ENCODE measurements at places on chromosomes 7 and 10. TPM values are rescaled to one million over a fixed set of nuclear protein-coding genes. Genes with fewer than 3 reads are reported as not detected.

GRCh38 chr10:74669210-74669609 is 157.2 kb upstream of the KAT6B start:
- no peak for DNase-seq
- no peak overlapping the region for H3K4me3 ChIP-seq
- H3K36me3 ChIP-seq = peaks cover 12% of the 10 kb centered on the region
- no peaks in the 10 kb centered on the region for H3K4me1 ChIP-seq
- H3K27me3 ChIP-seq = no peaks in the 10 kb centered on the region
- H3K27ac ChIP-seq = no peak overlapping the region

DNA sequence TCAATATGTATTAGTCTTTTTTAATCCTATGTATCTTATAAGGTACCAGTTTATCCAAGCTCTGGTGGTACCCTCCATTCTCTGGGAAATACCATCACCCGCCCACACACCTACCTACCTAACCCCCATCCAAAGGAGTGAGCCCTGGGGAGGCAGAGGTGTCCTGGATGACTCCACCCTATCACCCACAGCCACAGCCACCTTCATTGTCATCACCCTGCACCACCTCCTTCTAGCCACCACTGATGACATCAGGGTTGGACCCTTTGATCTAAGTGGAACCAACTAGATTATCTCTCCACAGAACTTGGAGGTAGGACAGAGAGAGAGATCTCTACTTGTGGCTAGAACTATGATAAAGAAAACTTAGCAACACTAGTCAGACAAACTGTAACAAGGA is 259.4 kb downstream of the PARD3 start:
- H3K27me3 ChIP-seq = no peaks in the 10 kb centered on the region
- no peaks in the 10 kb centered on the region for H3K4me1 ChIP-seq
- no peak overlapping the region for H3K4me3 ChIP-seq
- no peak overlapping the region for H3K27ac ChIP-seq
- H3K36me3 ChIP-seq = no peaks in the 10 kb centered on the region
- no peak for DNase-seq

DNA sequence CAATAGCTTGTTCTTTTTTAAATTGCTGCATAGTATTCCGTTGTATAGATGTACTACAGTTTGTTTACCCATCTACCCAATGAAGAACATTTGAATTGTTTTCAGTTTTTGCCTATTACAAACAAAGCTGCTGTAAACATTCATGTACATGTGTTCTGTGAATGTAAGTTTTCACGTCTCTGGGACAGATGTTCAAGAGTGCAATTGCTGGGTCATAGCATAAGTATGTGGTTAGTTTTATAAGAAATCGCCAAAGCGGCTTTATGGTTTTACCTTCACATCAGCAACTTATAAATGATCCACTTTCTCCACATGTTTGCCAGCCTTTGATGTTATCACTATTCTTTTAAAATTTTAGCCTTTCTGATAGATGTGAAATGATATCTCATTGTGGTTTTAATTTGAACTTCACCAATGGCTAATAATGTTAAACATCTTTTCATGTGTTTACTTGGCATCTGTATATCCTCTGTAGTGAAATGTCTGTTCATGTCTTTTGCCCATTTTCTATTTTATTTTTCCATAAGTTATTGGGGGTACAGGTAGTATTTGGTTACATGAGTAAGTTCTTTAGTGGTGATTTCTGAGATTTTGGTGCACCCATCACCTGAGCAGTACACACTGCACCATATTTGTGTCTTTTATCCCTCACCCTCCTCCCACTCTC is 73.5 kb downstream of the TBXAS1 start:
- H3K4me1 ChIP-seq = no peaks in the 10 kb centered on the region
- no peak overlapping the region for H3K27ac ChIP-seq
- no peak overlapping the region for H3K4me3 ChIP-seq
- no peaks in the 10 kb centered on the region for H3K27me3 ChIP-seq
- H3K36me3 ChIP-seq = no peaks in the 10 kb centered on the region

DNA sequence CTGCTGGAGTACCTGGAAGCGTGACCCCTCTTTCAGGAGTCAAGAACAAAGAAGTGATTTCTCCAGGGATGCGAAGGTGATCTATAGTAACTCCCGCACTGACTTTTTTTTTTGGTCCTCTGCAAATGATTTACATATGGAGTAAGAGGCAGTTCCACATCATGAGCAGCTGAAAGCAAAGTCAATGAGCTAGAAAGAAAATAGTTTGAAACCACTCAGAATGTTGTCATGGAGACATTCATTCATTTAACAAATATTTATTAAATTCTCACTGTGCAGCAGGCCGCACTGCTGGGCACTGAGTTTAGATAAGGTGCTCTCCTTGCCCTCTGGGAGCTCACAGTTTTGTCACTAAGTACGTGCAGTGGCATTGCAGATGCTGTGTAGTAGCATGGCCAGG is 206.7 kb downstream of the CAMK1D start:
- peaks cover 4% of the 10 kb centered on the region for H3K36me3 ChIP-seq
- H3K27ac ChIP-seq = no peak overlapping the region
- no peak for DNase-seq

GRCh38 chr7:28474640-28475039 is 62.3 kb downstream of the CREB5 start:
- no peak overlapping the region for H3K27ac ChIP-seq
- no peaks in the 10 kb centered on the region for H3K27me3 ChIP-seq
- no peaks in the 10 kb centered on the region for H3K36me3 ChIP-seq
- DNase-seq = no peak
- H3K4me3 ChIP-seq = no peak overlapping the region
- H3K4me1 ChIP-seq = no peaks in the 10 kb centered on the region

Gene PLCE1
- not detected for total RNA-seq

Data from CD8-positive, alpha-beta memory T cell (primary cell).